ENCODE measurements at places on chromosomes 1 and 21.
A peak's percentile ranks its signal among the peaks of the same experiment; 100 is the strongest.

DNA sequence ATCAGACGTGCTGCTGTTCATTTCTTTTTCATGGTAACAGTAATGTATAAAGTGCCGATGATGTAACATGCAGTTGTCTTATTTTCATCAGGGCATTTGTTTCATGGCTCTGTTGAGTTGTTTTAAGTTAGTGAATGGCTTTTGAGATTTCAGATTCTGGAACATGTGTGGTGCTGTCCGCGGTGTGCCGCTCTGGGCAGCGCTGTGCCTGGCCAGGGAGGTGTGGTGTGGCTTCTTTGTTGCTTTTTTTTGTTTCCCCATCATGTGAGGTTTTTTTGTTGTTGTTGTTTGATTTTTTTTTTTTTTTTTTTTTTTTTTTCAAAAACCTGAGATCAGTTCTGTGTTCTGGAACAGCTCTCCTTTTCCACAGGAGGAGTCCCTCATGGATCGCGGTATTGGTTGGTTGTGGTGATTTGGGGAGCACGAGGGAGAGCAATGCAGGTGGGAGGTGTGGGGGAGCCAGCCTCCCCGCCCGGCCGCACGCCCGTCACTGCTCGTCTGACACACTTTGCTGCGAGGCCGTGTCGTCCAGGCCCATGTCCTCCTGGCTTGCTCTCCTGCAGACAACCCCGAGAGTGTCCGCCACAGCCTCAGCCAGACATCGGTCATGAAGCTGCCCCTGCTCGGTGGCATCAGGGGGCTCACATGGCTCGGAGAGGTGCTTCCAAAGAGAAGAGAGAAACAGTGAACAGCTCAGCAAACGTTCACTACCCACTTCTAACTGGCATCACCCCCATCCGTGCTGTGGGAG, 33.6 kb downstream of the NTPCR start:
- no peak for DNase-seq

DNA sequence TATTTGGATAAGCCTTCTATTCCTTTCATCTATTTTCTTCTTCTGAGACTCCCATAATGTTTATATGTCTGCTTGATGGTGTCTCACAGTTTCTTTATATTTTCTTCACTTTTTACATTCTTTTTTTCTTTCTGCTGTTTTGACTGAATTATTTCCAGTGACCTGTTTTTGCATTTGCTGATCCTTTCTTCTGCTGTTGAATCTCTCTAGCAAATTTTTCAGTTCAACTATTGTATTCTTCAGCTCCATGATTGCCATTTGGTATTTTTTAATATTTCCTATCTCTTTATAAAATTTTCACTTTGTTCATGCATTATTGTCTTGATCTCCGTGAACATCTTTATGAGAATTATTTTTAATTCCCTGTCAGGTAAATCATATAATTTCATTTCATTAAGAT, 122.3 kb upstream of the ST6GALNAC5 start:
- DNase-seq = no peak

- no peak for DNase-seq
Measured at GRCh38 chr1:215957663-215958062, 390.6 kb downstream of the KCTD3 start.

DNA sequence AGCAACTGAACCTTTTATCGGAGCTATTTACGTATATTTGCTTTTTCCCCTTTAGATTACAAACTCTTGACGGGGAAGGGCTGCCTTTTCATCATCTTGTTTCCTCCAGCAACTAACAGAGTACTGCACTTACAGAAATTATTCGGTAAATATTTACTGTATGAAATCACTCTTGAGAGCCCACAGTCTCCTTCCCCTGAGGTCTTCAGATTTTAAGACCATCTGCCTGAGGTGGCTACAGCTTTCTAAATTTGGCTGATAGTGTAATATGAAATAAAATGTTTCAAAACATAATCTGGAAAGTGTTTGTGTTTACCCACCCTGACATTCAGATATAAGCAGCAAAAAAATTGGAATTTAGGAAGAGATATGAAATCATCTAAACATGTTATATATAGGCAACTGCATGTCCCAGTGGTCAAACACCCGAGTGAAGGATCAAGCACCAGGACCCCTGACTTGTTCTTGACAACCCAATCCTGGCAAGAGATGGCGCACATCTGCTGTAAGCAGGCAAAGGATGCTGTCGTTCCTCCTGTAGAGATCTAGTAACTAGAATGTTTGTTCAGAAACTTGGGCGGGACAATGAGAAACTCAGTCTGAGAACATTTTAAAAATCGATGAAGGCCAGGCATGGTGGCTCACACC, 60.9 kb downstream of the SIPA1L2 start:
- no peak for DNase-seq

DNA sequence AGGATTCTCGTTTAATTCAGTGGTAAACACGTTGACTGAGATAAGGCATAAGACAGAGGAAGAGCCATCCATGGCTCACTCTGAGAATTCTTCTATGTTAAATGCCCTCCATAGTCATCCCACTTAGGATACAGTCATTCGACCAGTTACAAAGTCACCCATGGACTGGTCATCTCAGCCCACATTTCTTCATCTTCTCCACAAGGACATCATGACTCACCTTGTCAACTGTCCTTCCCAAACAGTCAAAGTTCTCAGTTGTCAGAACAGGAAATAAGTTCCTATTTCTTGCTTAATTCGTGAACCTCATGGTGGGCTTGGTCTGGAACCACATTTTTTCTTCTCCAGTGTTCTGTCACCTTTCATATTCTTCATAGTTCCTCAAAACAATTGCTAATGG, 133.2 kb downstream of the TGFB2 start:
- no peak for DNase-seq

- peak; percentile 66 for DNase-seq
Measured at GRCh38 chr1:11664336-11665065, 501 bp downstream of the FBXO6 start.

DNA sequence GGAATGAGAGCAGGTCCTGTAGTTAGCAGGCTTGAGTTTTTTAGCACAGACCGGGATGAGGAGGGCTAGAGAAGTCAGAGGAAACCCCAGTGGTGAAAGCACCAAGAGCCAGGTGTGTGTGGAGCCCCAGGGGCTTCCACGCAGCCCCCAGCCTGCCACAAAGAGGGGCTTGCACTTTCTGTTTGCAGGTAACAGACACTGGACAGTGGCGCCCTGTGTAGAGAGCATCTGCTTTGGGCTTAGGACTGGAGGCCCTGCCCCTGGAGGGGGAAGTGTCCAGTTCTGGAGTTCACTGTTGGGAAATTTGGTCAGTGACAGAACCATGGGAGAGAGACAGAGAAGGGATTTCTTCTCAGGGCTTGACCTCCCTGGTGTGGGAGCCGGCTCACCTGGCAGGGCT, 19.5 kb downstream of the AGT start:
- no peak for DNase-seq

DNA sequence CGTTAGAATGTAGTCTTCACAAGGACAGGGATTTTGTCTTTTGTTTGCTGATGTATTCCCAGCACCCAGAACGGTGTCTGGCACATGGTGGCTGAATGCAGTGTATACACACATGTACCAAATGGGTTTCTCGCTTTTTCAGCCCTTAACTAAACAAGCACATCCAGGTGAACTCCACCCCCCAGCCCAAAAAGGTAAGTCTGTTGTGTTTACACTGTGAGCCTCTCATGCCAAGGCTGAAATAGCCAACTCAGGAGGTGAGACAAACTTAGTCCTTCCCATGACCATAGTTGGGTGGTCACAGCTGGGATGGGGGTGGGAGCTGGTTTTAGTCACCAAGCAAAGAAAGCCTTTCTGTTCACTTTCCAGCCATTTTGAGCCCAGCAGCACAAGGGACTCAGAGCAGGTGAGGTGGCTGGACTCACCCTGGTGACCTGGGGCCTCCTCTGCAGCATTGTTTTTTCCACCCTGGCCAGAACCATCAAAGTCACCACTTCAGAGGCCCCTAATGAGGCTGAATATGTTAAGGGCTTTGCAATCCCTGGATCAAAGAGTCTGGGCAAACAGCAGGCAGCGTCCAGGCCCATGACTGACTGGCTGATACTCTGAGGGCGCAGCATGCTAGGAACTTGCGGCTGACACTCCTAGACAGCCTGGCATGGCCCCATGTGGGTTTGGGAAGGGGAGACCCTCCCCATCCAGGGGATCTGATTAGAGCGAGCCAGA, 8.7 kb downstream of the TENT5B start:
- DNase-seq = no peak

DNA sequence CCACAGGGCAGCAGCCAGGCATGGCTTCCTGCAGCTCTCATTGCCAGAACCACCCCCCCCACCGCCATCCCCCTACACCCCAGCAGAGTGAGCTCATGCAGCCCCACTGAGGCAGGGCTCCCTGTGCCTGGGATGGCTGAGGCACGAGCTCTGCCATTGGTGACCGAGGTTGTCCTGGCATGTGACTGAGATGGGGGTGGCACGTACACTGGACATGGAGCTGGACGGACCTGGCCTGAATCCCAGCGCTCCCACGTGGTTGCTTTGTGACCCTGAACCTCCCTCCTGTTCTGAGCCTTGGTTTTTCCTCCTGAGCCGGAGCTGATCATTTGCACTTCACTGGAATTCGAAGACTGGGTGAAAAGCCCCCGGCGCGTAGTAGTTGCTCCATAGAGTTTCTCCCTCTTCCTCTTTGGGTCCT, 28.3 kb downstream of the ALPL start:
- DNase-seq = no peak

- DNase-seq = no peak
Measured at GRCh38 chr1:2975466-2976179, 45.6 kb upstream of the ACTRT2 start.

GRCh38 chr1:232334811-232335210, 295.1 kb downstream of the SIPA1L2 start:
- DNase-seq = no peak

DNA sequence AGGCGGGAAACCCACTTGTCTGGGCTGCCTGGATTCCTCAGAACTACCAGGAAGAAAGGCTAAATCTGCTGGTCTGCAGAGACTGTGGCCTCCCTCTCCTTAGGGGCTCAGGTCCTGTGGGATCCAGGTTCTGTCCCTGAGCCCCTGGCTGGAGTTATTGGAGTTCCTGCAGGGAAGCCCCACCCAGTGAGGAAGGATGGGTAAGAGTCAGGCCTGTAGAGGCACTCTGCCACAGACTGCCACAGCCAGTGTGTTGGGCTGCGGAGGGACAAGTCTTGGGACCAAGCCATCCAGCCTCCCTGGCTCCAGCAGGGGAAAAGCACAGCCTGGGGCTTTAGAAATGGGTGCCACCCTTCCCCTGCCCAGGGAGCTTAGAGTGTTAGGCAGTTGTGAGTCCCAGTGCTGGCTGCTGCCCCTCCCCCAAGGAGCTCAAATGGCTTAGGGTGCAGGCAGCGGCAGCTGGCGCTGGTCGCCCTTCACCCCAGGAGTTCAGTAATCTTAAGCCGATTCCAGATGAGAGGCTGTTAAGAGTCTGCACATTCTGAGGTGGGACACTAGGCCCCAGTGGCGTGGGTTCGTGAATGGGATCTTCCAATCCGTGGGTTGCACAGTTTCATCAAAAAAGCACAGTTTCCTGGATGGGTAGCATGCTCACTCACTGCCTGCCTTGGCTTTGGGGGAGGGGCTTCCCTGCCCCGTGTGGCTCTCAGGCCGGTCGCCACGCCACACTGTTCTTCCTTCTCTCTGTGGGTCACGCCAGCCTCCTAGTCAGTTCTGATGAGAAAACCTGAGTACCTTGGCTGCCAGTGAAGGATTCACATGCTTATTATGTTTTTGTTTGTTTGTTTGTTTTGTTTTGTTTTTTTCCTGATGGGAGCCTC, 57.6 kb upstream of the FMO3 start:
- DNase-seq = no peak

GRCh38 chr1:178528953-178529335, 16.0 kb downstream of the TEX35 start:
- DNase-seq = no peak

DNA sequence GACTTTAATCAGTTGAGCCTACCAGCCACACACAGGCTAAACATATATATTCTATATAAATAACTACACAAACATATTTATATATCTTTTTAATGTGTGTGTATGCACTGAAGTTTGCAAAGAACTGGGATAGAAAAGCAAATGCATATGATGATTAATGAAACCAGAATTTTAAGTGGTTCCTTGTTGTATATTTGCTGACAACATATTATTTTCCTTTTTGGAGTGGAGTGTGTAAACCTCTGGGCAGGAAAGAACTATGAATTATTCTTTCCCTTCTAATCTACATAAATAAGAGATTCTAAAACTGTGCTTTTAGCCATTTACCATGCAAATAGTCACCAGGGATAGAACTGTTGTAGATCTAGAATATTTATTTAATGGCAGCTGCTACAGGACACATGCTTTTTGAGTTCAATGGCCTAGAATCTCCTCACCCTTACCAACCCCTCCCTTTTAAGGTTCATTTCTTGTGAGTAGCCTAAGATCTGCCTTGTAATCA, 187.6 kb downstream of the BACH1 start:
- no peak for DNase-seq

DNA sequence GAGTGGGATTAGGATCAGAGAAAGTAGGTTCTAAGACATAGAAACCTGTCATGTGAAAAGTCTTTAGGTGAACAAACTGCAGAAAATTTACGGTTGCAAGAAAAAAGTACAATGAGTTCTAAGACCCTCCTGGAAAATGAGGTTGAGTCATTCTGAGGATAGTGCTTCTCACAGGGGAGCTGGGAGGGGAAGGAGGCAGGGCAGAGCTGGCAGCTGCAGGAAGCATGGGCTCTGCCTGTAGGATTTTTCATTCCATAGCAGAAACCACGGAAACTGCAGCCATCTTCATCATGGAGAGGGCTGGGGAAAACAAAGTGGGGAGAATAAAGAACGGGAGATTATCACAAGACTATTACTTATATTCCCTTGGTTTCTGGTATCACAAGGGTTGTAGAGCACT, 25.8 kb upstream of the THEM4 start:
- no peak for DNase-seq

GRCh38 chr21:45294509-45295291, 7.0 kb upstream of the POFUT2 start:
- DNase-seq = peak; percentile 13
